Left cardiac atrium (tissue), 4 donors: ENCODE measurements at places on chromosomes 2 and 18.

GRCh38 chr2:40287773-40288172, 164.1 kb downstream of the SLC8A1 start:
- no peak for DNase-seq

DNA sequence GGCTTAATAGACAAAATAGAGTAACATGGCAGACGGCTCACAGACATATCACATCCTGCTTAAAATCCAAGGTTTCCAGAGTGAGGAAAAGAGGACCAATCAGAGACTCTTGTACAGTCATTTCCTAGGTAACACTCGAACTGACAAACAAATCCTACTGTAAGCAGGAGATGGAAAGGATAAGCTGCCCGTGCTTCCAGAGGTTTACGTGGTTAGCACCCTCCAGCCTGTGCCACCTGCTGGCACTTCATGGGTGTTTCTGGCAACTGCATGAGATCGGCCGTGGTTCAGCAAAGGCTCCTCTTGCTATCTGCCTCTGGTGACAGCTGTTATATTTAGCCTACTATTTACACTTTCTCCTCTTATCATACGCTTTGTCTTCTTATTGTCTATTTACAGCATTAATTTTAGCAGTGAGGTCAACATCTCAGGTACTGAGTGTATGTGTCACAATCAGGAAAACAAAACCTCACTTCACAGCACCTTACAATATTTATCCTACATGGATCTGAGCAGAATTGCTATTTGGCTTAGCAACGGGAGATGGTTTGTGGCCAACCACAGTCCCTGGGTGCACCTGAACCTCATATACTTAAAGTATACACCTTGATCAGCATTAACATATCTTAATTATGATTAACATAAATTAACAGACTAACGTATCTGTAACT, 226.9 kb downstream of the TMEM163 start:
- DNase-seq, result peak; percentile 64

DNA sequence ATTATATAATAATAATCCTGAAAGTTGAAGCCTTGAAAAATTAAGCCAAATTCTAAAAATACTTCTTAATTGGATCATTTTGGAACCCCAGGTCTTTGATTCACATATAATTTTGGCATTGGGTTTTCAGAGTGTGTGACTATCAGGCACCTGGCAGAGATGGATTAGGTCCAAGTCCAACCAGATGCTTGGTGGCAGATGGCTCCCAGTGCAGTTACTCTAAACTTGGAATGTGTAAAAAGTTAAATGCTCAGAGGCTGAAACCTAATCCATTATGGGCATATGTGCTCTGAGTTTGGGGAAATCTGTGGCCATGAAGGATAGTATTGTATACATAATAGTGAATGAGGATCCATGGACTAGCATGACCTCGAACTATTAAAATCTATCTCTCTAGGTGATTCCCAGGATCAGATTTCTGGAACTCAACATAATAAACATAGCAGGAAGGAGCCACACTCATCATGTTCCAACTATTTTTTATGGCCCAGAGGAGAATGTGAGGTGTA, 333.0 kb downstream of the RPRM start:
- DNase-seq, result no peak

DNA sequence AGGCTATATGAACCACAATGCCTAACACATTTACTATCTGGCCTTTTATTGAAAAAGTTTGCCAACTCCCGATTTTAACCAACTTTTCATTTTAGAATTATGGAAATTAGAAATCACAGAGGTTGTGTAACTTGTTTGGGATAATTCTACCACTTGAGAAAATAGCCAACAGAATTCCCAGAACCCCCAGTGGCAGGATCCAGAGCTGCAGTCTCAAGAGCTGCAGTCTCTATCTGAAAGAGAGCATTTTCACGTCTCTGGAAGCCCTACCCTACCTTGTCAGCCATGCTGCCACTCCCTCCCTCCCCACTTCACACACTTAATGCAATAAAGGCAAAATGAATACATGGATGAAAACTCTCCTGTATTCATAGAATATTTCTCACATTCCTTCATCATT, 23.4 kb upstream of the TSPYL6 start:
- DNase-seq, result no peak

DNA sequence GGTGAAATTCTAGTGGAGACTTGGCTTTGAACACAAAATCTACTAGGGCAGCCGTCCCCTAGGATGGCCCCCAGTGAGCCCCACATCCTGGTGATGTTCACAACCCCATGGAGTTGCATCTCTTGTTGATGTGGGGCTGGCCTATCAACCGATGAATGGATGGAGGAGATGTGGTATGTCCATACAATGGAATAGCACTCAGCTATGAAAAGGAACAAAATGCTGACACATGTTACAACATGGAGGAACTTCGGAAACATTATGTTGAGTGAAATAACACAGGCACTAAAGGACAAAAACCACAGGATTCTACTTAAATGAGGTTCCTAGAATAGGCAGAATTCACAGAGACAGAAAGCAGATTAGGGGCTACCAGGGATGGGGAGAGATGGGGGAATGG, 80.1 kb upstream of the ASAP2 start:
- DNase-seq, result no peak

DNA sequence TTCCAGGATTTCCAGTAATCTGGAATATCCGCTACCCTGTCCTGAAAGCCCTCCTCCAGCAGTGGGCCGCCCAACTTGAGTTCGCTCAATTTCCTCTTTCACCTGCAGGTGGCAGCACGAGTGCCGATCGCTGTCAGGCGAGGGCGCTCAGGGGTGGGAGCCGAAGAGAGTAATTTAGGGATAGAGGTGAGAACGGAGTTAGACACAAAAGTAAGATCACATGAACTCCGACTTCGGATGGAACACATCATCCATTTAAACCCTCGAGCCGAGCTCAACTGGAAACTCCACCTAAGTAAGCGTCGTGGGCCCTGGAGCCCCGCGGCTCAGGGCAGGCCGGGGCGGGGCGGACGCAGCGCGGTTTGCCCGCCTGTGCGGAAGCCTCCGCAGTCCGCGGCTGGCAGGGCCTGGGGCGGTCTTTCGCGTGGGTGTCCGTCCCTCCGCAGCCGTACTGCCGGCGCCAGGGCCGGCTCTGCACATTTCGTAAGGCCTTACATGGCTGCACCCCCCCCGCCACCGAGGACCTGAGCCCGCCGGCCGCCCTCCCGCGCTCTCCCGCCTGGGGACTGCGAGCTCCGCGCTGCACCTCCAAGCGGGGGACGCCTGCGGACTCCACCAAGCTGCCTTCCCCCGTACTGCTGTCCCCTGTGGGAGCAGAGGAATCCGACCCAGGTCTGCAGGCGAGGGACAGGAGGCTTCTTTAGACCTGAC, 61.2 kb downstream of the SEMA4F start:
- peak; percentile 80 for DNase-seq

GRCh38 chr2:64212346-64212745, 68.1 kb upstream of the PELI1 start:
- no peak for DNase-seq
